ENCODE measurements at places on chromosomes 16 and 17.
A peak's percentile ranks its signal among the peaks of the same experiment; 100 is the strongest.

DNA sequence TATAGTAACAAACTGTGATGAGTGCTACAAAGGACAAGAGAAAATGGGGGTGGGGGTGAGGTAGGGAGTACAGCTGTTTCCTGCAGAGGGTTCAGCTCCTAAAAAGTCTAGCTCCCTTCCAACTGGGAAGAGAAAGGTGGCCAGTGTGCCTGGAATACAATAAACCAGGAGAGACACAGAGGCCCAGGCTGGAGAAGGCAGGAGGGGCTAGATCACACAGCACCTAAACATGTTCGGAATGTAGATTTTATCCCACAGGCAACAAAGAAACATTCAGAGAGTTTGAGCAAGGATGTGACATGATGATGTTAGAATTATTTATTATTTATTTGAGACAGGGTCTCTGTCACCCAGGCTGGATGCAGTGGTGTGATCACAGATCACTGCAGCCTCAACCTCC, 10.2 kb downstream of the TEX2 start:
- no peak for DNase-seq

DNA sequence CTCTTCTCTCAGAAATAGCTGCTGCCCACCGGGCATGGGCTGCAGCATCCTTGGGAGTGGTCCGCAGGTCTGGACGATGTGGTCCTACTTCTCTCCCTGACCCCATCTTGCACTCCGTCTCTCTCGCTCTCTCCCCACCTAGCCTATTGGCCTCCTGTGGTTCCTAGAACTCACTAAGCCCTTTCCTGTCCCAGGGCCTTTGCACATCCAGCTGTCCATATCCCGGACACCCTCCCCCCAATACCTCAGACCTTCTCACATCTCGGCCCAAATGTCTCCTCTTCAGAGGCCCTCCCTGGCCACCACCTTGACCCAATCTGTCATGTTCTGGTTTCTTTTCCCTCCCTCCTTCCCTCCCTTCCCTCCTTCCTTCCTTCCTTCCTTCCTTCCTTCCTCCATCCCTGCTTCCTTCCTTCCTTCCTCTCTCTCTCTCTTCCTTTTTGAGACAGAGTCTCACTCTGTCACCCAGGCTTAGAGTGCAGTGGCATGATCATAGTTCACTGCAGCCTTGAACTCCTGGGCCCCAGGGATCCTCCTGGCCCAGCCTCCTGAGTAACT, 4.5 kb downstream of the SLC4A1 start:
- DNase-seq = no peak

GRCh38 chr17:45334231-45334630, 17.4 kb upstream of the MAP3K14 start:
- DNase-seq = no peak

GRCh38 chr16:3776316-3776715, 59.0 kb upstream of the TRAP1 start:
- DNase-seq = no peak

DNA sequence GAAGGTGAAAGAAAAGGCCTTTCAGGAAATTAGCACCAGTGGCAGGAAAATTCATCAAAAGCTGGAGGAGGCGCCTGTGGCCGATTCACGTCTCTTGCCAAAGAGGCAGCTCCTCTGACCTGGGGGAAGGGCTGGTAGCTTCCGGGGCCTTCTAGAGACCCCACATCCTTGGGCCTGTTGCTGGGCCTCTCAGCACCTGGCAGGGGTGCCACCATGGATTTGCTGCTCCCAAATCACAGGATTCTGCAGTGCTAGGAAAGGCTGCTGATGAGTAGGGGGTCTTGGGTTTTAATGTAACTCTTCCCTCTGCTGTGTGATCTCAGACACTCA, 11.6 kb upstream of the CBFB start:
- no peak for DNase-seq

GRCh38 chr17:82496529-82497434, 22.8 kb upstream of the FOXK2 start:
- peak; percentile 94 for DNase-seq

GRCh38 chr16:83113811-83114210, 487.0 kb downstream of the CDH13 start:
- DNase-seq = no peak

- no peak for DNase-seq
These were observed 83.8 kb downstream of the GNAO1 start for GRCh38 chr16:56275076-56275475.

DNA sequence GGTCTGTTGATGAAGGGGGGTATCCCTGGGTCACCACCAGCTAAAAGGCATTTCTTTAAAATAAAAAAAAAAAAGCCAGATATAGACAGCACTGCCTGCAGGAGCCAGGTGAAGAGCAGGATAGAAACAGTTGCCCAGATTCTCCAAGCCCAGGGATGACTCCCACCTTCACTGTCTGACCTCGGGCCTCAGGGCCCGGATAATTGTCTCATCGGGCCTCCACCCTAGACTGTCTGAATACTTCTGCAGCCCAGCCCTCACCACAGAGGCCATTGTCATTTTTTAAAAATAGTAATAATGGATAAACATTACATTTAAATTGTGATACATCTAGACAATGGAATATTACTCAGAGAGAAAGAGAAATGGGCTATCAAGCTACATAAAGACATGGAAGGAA, 92.8 kb upstream of the TNRC6C start:
- no peak for DNase-seq

DNA sequence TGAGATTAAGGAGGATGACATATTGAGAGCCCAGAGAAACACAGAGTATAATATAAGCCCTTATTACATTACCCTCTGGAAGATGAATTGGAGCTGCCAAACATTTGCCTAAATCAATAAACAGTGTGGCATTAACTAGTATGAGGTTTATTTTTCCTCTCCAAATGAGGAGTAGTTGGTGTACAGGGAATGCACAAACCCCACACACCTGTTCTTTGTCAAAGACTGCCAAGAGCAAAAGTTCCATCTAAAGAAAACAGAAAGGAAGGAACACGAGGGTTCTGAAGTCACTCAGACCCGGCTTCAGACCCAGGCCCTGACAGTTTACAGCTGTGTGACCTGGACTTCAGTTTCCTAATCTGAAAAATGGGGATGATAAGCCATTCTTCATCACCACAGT, 138.1 kb downstream of the SHISA9 start:
- DNase-seq = no peak

- DNase-seq = no peak
These were observed 3.6 kb downstream of the HDAC5 start for GRCh38 chr17:44119798-44120197.

DNA sequence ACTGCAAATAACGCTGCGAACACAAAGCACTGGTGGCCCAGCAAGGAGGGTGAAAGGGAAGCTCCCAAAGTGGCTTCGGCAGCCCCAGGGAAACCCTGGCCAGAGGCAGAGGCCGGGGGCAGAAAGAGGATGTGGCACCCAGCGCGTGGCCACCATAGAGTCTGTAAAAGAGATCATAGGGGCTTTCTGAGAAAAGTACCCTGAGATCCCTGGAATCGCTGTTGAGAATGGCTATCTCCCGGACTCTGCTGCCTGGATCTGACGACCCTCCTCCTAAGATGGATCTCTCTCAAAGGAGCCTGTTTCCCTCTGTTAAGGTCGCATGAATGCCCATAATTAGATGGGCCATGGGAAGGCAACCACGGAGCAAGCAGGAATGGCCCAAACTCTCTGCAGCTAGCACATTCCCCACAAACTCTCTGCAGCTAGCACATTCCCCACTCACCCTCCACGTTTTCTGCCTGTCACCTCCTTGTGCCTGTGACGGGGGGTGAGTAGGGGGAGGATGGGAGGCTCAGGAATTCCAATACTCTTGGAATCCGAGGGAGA, 364.4 kb downstream of the XYLT1 start:
- DNase-seq = no peak

Data from activated CD4-positive, alpha-beta T cell treated with anti-CD3 and anti-CD28 coated beads, Interleukin-2, amount 50 U/mL, for 48 hours (primary cell).